ENCODE measurements at places on chromosomes 2 and 18.
A peak's percentile ranks its signal among the peaks of the same experiment; 100 is the strongest.

- DNase-seq = no peak
Observed at GRCh38 chr2:85642725-85643124, 25.3 kb downstream of the SFTPB start.

GRCh38 chr2:143907801-143908200, 612.1 kb downstream of the ZEB2 start:
- DNase-seq = no peak

DNA sequence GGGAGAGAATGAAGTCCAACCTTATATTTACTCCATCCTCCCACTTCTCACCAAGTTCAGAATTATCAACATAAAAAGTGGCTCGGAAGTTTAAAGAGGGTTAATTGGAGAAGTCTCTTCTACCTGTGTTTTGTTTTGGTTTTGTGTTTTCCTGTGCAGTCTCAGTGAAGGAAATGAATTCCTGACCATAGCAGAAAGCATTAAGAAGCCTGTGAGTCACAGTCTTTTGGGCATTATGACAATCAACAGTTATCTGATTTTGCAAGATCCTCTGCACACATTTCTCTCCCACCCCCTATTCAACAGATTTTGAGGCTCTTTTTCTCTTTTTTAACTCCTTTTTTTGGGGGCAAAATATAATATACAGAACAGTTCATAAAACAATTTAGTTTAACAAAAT, 8.6 kb upstream of the RPL37A start:
- no peak for DNase-seq

DNA sequence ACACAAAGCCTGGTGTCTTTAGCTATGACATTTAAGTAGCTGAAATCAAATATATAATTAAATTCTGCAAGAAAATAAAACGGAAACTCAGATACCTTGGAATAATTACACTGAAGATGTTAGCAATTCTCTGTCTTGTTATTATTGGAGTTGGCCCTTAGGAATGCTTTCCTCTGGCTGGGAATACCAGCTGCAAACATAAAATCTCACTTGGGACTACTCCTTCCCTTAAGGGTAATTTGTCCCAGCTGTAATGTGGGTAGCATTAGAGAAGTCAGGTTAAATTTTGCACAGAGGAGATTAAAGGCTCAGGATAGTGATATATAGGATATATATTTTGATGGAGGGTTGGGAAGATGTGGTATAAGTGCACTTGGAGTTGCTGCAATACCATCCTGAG, 37.3 kb upstream of the GRP start:
- DNase-seq = no peak

DNA sequence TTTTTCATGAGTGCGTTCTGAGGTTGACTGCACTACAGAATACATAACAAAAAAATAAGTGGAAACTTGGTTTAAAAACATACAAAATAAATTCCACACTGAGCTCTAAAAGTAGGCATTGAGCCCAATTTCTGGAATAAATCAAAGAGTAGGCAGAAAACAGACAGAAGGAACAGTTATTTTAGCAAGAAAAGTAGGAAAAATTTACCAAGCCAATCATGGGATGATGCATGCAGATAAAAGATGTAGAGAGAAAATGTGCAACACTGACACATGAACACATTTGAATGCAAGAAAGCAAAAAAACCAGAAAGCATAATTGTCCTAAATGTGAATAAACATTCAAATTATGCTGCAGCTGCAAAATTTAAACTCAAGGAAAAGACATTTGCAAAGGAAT, 308.3 kb downstream of the DLGAP1 start:
- no peak for DNase-seq

- no peak for DNase-seq
Observed at GRCh38 chr2:73877071-73877802, 15.6 kb upstream of the ACTG2 start.

- DNase-seq = no peak
Observed at GRCh38 chr18:55328301-55328700, 259.7 kb downstream of the TCF4 start.

- no peak for DNase-seq
Observed at GRCh38 chr2:141728886-141729285, 401.9 kb downstream of the LRP1B start.

DNA sequence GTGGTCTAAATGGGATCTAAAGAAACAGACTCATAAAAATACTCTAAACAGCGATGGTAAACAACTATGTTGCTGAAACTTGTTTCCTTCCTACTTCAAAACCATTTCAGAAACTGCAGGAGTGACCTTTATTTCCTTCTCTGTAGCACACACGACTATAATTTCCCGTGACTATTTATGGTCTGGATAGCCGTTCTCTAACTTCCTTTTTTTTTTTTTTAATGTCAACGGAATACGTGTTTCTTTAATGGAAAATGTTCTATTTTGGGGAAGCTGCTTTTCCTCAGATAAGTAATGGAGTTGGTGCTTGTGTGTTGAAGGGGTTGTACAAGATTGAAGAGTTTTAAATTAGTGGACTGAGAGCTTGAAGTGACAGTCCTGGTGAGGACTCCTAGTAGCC, 224.1 kb downstream of the PHLPP1 start:
- DNase-seq = no peak

DNA sequence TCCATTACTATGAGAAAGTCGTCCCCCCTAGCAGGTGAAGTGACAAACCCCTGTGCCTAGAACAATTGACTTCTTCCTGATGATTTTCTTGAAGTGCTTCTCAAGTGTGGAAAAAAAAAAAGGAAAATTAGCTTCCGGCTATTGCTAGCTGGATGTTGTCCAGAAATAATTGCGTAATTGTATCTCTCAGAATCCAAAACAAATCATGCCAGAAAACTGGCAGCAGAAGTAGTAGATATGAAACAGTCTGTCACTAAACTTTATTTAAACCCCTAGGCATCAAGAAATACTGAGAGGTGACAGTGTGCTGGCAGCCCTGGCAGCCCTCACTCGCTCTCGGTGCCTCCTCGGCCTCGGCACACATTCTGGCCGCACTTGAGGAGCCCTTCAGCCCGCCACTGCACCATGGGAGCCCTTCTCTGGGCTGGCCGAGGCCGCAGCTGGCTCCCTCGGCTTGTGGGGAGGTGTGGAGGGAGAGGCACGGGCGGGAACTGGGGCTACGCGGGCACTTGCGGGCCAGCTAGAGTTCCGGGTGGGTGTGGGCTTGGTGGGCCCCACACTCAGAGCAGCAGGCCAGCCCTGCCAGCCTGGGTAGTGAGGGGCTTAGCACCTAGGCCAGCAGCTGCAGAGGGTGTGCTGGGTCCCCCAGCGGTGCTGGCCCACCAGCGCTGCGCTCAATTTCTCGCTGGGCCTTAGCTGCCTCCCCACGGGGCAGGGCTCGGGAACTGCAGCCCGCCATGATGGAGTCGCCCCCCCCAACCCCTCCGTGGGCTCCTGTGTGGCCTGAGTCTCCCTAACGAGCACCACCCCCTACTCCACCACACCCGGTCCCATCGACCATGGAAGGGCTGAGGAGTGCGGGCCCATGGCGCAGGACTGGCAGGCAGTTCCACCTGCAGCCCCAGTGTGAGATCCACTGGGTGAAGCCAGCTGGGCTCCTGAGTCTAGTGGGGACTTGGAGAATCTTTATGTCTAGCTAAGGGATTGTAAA, 80.5 kb upstream of the ABCA12 start:
- DNase-seq = peak; percentile 68

GRCh38 chr2:65070172-65070830, 14.1 kb downstream of the CEP68 start:
- no peak for DNase-seq

DNA sequence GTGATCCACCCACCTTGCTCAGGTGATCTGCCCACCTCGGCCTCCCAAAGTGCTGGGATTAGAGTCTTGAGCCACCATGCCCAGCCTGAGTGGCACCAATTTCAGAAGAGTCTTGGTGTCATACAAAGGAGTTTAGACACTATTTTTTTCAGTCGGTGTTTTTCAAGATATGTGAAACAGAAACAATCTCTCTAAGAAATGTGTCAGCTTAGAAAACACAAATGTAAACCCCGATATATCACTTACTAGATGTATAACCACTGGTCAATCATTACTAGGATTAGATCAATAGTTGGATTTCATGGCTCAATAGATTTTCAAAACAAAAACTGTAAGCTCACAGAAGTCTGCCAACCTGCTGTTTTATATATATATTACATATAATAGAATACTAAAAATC, 67.2 kb upstream of the FRZB start:
- DNase-seq = no peak

DNA sequence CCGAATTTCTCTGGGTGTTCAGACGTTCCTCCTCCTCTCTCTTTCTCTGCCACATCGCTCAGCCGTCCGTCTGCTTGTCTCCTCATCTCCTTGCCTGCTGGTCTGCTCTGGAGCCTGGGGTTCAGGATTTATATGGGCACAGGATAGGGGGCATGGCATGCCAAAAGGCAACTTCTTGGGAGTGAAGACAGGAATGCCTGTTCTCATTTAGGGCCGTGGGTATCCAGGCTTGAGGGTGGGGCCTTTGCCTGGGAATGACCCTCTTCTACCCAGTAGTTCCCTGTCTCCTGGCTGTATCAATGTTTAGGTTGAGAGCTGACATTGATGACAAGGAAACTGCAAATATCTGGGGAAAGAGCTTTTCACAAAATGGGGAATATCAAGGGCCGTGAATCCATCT, 98.0 kb downstream of the HRH4 start:
- no peak for DNase-seq

DNA sequence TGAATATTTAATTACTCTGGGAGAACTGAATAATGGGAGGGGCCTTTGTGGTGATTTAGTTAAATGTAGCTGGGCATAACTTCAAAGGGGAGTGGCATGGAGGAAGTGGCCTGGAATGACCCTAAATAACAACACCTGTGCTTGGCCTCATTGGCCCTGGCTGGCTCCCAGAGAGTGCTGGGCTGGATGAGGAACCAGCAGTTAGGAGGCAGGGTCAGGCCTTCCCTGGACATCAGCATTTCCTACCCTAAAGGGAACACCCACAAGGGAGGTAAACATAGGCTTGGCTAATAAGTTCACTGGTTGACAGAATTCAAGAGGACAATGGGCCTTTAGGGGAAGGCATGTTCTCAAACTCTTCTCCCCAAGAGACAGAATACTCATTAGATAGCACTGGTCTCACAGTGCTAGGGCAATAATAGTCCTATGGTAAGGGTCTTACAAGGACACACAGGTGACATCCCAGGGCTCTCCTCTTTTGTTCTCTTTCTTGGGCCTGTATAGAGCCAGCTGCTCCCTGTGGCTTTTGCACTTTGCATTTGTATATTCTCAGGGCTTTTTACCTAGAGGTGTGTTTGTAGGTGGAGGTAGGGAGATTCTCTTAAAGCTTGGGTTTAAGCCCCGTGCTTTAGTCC, 106.8 kb downstream of the ZNF519 start:
- no peak for DNase-seq

DNA sequence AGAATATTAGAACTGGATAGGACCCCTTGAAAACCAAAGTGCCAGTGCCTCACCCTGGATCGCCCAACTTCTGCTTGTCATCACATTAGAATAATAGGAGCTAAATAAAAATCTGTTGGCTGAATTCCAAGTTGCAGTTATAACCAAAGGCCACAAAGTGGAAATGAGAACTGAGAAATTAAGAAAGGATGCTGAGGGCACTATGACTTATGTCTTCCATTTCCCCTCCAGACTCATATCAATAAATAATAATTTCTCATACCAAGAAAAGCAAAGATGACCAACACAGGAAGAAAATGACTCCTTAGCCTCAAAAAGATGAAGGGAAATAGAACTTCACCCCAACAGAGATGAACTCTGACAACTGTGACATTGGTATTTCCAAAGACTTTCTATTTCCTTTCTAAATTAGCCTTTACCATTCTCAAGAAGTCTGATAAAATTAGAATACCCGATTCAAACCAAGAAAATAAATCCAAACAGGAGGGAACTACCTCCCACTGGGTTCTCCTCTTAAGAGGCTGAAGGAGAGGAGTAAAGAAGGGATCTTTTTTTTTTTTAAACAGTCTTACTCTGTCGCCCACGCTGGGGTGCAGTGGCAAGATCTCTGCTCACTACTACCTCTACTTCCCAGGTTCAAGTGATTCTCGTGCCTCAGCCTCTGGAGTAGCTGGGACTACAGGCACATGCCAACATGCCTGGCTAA, 46.5 kb upstream of the EPG5 start:
- no peak for DNase-seq

DNA sequence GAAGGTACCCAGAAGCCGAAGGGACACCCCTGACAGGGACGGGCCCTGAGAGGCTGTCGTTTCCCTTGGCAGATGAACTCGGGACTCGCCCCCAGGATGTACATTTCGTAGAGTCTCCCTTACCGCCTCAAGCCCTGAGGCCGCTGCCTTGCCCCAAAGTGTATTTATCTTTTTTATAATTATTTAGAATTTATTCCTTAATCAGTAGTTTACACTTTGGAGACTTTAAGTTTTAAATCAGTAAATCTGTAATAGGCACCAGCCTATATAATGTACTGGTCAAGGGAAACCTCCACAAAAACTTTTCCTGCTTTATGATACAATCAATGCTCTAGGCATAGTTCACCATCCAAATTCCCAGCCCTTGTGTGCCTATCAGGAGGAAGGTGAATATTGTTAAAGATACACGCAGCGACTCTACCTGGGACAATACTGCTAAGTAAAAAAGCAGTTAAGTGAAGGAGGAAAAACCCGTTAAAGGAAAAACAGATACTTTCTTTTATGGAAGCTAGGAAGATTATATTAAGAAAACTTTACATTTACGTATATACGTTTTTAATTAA, 848 bp downstream of the VRK2 start:
- DNase-seq = no peak

DNA sequence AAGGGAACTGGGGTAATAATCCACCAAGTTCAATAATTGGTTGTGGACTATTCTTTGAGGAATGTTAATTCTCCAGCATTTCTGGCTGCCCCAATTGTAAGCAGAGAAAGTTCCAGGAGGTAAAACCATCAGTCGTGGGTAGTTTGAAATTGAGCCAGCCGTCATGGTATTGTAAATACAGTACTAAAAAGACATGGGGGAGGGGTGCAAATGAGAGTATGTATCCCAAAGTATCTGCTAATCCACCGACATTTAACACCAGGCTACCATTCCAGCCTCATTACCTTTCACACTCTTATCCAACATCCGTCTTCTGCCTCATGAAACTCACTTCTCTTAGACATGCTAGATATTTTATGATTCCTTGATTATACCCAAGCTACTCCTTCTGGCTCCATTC, 507.9 kb downstream of the ERBB4 start:
- no peak for DNase-seq

DNA sequence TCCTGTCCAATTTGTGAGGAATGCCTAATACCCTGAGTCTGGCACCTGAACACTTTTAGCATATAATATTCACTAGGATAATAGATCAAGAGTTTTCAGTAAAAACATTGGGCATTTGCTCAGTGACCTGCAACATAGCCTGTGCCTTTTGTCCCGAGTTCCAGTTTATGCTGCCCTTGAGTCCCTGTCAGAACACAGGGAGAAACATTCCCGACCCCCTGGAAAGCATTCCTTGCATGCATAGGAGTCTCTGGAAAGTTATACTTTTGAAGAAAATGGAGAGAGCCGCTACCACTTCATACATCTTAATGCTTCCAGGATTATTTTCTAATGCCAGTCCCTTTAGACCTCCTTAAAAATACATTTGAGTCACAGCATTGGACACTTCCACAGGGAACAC, 107.3 kb downstream of the PLCL1 start:
- DNase-seq = no peak

Data from A673 (cell line).